Bronchial smooth muscle cell (primary cell): ENCODE measurements at places on chromosomes 16 and 17. TPM values are rescaled to one million over a fixed set of nuclear protein-coding genes. Genes with fewer than 3 reads are reported as not detected.

TAT gene
- total RNA-seq, result not detected in 2 replicates

ANKRD13B gene
- total RNA-seq, result 5.2 and 10.9 TPM in 2 replicates

VASN gene
- total RNA-seq, result 57.5 and 98.9 TPM in 2 replicates

KRTAP4-6 gene
- total RNA-seq, result not detected in 2 replicates

PROCA1 gene
- total RNA-seq, result 1.6 and 2.9 TPM in 2 replicates

CHRNE gene
- total RNA-seq, result 0.47 and 1.2 TPM in 2 replicates

HSPB9 gene
- not detected in 2 replicates for total RNA-seq

SKAP1 gene
- not detected in 2 replicates for total RNA-seq

INCA1 gene
- total RNA-seq, result 0.09 and 0.32 TPM in 2 replicates

PTX4 gene
- total RNA-seq, result not detected in 2 replicates

MT1E gene
- 129 and 231 TPM in 2 replicates for total RNA-seq

OR3A3 gene
- not detected in 2 replicates for total RNA-seq

KRT20 gene
- not detected in 2 replicates for total RNA-seq

CCDC154 gene
- total RNA-seq, result 0.32 and 0.43 TPM in 2 replicates

GUCY2D gene
- under 0.01 and 0.09 TPM in 2 replicates for total RNA-seq

HSF5 gene
- not detected in 2 replicates for total RNA-seq

GIT1 gene
- total RNA-seq, result 14.3 and 22.7 TPM in 2 replicates

NUDT16L1 gene
- 22.7 and 23.6 TPM in 2 replicates for total RNA-seq

SSTR5 gene
- not detected in 2 replicates for total RNA-seq

TNFRSF13B gene
- total RNA-seq, result 0.09 TPM in 1 of 2 replicates, not detected in the other

C17orf113 gene
- 0.32 and 0.34 TPM in 2 replicates for total RNA-seq

FAHD1 gene
- total RNA-seq, result 76.8 and 109 TPM in 2 replicates

KRT28 gene
- not detected in 2 replicates for total RNA-seq

GPR142 gene
- total RNA-seq, result 0.16 TPM in 1 of 2 replicates, not detected in the other

ACSM2A gene
- not detected in 2 replicates for total RNA-seq

PMP22 gene
- total RNA-seq, result 53.0 and 174 TPM in 2 replicates

SLFN12 gene
- 16.7 and 32.0 TPM in 2 replicates for total RNA-seq

HS3ST2 gene
- under 0.01 TPM in 1 of 2 replicates, not detected in the other for total RNA-seq

CES4A gene
- total RNA-seq, result 1.1 and 3.3 TPM in 2 replicates

TMEM235 gene
- 0.16 TPM in 1 of 2 replicates, not detected in the other for total RNA-seq

ATP2A3 gene
- total RNA-seq, result 3.8 and 5.9 TPM in 2 replicates

CRISPLD2 gene
- 2.7 and 3.1 TPM in 2 replicates for total RNA-seq

BPTF gene
- total RNA-seq, result 27.0 and 35.5 TPM in 2 replicates

TPSD1 gene
- not detected in 2 replicates for total RNA-seq

SDR42E1 gene
- total RNA-seq, result 0.16 and 0.26 TPM in 2 replicates

COX6A2 gene
- total RNA-seq, result not detected in 2 replicates

DNAH9 gene
- not detected in 2 replicates for total RNA-seq

PIRT gene
- under 0.01 TPM in 1 of 2 replicates, not detected in the other for total RNA-seq

TEKT1 gene
- total RNA-seq, result not detected in 2 replicates

CD300E gene
- total RNA-seq, result not detected in 2 replicates

ZNF768 gene
- 12.3 and 15.3 TPM in 2 replicates for total RNA-seq

WNT9B gene
- total RNA-seq, result 0.32 TPM in 1 of 2 replicates, not detected in the other
